NAMALWA (cell line): ENCODE measurements at places on chromosomes 7 and 10.
A peak's percentile ranks its signal among the peaks of the same experiment; 100 is the strongest.

- DNase-seq = no peak
These were observed 10.4 kb upstream of the EIF3A start for GRCh38 chr10:119090968-119091367.

DNA sequence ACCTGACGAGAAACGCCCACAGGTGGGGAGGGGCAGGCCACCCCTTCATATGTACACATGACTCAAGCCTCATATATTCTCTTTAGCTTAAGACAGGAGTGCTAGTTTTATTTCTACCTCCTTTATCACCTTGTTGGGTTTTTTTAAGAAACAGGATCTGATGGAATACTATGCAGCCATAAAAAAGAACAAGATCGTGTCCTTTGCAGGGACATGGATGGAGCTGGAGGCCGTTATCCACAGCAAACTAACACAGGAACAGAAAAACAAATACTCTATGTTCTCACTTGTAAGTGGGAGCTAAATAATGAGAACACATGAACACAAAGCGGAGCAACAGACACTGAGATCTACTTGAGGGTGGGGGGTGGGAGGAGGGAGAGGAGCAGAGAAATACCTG, 11.2 kb upstream of the HUS1 start:
- DNase-seq = no peak

DNA sequence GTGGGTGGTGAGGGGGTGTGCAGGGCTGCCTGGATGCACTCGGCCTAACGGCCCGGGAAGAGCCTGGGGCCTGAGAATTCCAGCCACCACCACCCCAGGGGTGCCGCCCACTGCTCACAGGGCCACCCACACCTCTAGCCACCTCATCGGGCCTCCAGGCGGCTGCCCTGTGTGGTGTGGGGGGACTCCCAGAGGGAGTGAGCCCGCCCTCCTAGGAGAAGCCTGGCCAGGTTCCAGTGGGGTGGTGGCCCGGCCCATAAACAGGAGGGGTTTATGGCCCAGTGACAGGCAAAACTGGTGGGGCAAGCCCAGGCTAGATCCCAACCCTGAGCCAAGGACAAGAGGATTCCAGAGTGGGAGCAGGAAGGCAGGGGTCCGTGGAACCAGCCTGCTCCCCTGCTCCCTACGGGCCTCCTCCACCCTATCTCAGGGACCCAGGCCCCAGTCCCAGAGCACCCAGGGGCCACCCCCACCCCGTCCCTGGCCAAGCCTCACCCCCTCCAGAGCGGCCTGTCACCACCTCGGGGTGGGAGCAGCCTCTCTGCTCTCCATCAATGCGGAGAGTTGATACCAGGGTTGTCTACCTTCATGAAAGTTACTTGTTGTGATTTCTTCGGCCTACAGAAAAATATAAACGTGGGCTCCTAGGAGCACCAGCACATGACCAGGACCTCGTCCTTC, 20.2 kb upstream of the PDGFA start:
- DNase-seq = no peak

GRCh38 chr7:34322841-34323240, 335.2 kb upstream of the NPSR1 start:
- DNase-seq = no peak

GRCh38 chr10:86856156-86856555, 99.7 kb downstream of the BMPR1A start:
- no peak for DNase-seq

DNA sequence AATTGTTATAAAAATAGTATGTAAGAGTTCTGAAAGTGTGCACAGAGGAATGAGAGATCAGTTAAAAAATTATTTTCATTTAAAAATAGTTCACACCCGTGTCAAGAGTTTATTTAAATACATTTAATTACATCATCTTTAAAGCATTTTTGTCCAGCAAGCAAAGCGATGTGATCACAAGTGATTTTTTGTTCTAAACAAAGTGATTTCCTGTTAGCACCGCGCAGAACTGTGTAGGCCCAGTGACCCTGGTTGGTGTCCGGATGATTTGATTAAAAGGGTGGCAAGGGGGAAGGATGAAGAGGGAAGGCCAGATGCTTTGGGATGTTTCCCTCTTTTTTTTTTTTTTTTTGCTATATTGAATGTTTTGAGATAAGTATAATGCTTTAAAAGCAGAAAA, 227.8 kb upstream of the PITRM1 start:
- DNase-seq = no peak

GRCh38 chr10:131697476-131698128, 203.2 kb upstream of the PPP2R2D start:
- DNase-seq = no peak

DNA sequence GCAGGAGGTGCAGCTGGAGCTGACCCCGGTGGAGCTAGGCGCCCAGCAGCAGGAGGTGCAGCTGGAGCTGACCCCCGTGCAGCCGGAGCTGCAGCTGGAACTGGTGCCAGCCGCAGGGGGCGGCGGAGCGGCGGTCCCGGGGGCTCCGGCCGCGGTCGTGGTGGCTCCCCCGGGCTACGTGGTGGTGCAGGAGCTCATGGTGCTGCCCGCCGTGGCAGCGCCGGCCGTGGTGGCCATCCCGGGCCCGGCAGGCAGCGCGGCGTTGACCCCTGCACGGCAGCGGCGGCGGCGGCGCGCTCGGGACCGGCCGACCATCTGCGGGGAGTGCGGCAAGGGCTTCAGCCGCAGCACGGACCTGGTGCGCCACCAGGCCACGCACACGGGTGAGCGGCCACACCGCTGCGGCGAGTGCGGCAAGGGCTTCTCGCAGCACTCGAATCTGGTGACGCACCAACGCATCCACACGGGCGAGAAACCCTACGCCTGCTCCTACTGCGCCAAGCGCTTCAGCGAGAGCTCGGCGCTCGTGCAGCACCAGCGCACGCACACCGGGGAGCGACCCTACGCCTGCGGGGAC, 6.8 kb downstream of the ZNF853 start:
- DNase-seq = no peak

DNA sequence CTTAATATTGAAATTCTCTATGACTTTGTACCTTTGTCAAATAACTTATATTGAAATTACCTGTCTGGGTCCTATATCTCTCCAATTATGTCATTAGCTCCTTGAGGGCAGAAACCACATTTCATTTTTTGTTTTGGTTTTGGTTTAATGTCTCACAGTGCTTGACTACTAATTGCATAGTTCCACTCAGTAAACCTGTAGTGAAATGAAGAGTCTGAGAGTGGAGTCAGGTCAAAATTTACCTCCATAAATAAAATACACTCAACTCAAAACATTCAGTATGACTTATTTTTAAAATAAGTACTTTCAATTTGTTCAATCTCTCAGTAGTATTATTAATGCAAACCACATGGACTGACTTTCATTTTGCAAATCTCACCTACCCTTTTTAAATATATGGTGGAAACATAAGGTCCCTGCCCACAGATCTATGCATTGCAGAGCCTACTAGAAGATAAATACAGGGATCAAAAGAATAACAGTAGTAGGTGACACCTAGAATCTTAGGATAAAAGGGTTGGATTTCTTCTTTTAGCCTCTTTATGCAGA, 32.5 kb downstream of the PDE1C start:
- DNase-seq = no peak

DNA sequence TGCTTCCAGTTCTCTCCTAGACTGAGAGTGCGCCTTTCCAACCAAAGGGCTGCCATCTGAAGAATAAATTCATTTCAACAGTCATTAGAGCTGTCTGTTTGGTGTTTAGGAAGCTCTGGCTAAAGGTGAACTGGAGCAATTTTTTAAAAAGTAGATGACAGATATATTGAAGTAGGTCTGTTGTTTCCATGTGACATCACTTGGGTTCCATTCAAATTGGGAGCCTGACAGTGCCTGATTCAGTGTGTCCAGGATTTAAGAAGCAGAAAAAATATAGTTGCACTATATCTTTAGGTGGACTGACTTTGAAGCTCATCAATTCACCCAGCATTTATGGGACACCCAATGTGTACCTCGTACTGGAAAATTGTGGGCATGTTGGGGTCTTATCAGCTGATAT, 367.7 kb downstream of the BBS9 start:
- no peak for DNase-seq

DNA sequence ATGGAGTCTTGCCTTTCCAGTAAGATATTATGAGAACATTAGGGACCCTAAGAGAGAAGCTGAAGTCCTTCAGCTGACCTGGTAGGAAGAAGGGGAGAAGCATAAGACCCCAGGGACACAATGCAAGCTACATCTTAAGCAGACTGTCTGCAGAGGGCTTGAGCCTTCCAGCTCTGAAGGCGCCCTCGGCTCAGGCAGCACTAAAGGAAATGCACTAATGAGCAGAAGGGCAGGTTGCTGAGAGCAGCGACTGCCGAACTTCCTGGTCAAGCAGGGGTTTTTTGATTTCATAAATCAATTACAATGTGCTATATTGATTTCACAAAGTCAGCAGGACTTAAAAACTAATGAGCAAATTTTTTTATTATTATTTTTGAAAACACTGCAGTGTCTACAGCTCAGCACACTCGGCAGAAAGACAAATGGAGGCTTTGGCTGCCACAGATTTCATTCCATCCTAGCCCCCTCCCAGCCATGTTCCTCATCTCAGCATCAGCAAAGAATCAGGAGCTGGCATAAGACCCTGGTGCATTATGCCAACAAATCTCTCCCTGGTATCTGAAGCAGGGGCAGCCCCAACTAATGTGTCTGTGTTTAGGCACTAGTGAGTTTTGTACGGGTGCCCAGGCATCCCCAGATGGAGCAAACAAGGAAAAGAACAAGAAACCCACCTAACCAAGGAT, 57.1 kb downstream of the LRRTM3 start:
- DNase-seq = no peak

GRCh38 chr7:8418629-8419245, 14.7 kb upstream of the NXPH1 start:
- peak; percentile 81 for DNase-seq

GRCh38 chr10:1449572-1450205, 287.6 kb downstream of the ADARB2 start:
- DNase-seq = no peak

- no peak for DNase-seq
These were observed 1035.3 kb downstream of the NRG3 start for GRCh38 chr10:82910301-82910700.
